Stimulated activated CD4-positive, alpha-beta T cell treated with anti-CD3 and anti-CD28 coated beads, Interleukin-12 subunit alpha, Interleukin-12 subunit beta, amount 100 ng/mL, for 48 hours (primary cell): ENCODE measurements at places on chromosomes 2 and 18.

- DNase-seq: peak; percentile 89
Observed at GRCh38 chr2:38508311-38509039, 94.3 kb downstream of the HNRNPLL start.

DNA sequence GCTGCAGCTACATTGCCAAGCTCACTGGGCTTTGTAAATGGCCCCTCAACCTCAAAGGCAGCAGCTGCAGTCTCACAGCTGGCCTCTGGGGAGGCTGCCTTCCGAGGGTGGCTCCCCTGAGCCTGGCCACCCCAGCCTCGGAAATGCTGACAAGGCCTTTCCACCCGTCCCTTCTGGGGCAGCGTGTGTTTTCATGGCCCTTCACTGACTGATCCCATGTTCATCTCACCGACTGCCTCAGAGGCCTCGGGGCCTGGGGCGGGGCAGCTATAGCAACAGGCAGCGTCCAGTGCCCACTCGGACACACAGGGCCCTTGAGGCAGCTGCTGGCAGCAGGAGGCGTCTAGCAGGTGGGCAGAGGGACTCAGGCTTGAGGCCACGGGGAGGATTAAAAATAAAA lies 149.7 kb downstream of the GLI2 start:
- DNase-seq: no peak

- DNase-seq: no peak
Observed at GRCh38 chr2:9264301-9264700, 57.7 kb downstream of the ASAP2 start.

GRCh38 chr18:12842459-12843380 lies 41.3 kb downstream of the PTPN2 start:
- DNase-seq: no peak

- no peak for DNase-seq
Observed at GRCh38 chr2:236747426-236747825, 177.8 kb downstream of the ACKR3 start.

- no peak for DNase-seq
Observed at GRCh38 chr18:76371301-76372203, 123.5 kb downstream of the ZNF516 start.

DNA sequence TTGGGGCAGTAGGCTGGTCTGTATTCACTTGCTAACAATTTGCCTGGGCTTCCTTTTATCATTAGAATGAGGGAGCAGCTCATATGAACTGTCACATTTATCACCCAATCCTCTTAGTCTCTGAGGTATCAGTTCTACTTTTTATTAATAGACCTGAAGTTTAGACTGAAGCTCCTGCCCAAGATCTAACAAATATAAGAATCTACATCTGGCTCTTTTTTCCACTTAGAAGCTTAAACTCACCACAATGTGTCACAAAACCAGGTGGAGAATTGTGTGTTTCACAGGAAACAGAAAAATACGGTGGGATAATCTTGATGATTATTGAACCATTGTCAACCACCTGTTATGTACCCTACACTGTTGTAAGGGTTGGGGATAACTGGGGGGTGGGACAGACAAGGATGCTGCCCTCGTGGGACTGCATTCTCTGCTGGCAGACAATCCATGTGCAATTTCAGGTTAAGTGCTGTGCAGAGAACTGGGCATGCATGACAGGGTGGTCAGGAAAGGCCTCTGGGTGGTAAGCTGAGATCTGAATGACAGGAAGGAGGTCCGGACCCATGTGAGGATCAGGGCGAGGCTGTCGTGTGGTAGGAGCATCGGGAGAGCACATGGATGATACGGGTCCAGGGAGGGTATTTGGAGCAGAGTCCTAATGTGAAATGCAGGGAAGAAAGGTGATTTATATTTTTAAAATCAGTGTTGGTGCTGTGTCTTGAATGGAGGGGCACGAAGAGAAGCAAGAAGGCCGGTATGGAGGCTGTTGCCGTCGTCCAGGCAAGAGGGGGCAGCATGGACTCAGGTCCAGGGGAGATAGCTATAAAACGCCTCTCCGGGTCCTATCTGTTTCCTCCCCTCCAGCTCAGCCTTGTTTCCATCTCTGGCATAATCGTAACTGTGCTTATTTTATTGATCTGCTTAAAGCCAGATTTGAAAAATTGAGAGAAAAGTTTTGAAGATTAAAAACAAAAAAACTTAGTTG lies 17.6 kb downstream of the MYL12B start:
- no peak for DNase-seq

- no peak for DNase-seq
Observed at GRCh38 chr2:229153951-229154350, 117.1 kb downstream of the PID1 start.

DNA sequence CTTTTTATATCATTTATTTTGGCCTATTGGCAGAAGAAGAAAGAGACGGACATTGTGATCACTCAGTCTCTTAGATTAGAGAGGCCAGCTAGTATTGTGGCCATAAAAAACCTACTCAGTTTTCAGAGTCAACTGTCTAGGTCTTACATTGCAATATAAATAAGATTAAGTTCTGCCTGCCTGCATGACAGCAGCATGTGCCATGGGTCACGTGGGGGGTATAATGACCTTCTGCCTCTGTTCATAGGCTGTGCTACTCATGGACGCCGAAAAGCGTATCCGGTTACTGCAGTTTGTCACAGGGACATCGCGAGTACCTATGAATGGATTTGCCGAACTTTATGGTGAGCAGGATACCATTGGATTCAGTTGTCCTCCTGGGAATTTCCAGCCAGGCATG lies 238.5 kb downstream of the ALPK2 start:
- no peak for DNase-seq

DNA sequence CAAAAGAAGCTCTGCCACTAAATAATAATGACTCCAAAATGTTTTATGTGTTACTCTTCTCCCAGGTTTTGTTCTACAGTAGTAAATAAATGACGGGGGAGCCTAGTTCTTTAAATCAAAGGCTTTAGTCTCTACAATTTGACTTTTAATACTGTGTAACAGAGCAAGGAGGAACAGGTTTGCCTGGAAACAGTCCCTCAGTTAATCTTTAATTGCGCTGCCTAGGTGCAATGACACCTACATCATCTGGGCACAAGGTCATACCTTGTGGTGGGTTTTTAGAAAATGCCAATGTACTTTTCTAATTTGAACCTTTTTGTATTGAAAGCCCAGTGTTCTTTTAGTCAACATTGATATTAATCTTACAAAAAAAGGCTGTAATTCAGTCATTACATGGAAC lies 287.3 kb upstream of the SETBP1 start:
- no peak for DNase-seq

DNA sequence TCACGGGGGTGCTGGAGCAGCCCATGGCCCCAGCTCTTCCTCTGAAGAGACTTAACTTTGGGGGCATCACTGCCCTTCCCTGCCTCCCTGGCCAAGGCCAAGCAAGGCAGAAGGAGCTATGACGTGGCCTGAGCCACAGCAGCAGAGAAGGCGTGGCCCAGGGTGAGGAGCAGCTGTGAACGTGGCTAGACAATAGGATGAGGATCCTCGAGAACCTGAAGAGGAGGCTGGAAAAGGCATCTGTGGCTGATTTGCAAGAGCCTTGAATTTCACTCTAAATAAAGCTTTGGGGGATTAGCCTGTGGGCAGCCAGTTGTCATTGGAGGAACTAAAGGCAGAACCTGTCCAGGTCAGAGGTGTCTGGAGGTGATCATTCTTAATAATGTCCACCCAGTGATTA lies 652.9 kb upstream of the ID2 start:
- no peak for DNase-seq

DNA sequence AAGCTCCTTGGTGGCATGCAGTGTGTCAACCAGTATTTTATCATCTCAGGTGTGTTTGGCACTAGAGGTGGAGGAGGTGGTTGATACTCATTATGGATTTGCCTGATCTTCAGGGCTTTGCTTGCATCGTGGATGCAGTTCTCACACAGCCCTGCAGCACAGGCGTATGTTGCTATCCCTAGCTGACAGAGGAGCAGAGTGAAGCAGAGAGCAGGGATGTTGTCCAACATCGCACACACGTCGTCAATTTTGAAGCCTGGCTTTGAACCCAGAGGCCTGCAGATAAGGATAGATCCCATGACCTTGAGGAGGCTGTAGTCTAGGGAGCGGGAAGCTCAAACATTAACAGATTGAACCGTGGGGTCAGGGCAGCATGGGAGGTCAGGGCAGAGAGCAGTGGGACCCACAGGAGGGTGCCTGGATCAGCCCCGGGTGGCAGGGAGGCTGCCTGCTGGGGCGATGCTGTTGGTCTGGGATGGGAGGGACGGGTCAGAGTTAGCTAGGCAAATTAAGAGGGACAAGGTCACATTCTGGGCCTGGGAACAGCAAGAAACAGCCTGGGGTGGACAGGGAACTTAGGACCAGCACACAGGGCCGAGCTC lies 4.2 kb downstream of the RNF144A start:
- no peak for DNase-seq

DNA sequence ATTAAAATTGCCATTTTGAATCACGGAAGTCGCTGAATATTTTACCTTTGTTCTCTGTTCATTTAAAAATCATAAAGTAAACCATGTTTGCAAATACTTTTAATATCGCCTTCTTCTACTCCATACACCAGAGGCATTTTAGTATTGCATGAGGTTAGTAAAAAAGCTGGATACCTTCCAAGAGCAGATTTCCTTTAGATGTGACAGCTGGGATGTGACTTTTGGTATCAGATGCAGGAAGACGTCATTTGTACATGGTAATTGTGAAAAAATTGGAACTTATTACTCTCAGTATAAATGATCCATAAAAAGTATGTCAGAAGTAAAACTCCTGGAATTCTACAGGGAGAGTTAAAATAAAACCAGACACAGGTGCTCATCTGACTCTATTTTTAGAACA lies 89.5 kb downstream of the SLC4A10 start:
- no peak for DNase-seq

DNA sequence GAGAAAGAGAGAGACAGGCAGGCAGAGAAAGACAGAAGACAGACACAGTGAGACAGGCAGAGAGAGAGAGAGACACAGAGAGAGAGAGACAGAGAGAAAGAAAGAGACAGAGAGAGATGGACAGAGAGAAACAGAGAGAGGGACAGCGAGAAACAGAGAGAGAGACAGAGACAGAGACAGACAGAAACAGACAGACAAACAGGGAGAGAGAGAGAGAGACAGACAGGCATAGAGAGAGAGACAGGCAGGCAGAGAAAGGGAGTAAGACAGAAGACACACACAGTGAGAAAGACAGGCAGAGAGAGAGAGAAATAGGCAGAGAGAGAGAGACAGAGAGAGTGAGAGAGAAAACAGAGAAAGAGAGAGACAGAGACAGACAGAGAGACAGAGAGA lies 105.3 kb upstream of the ANKRD30BL start:
- no peak for DNase-seq

GRCh38 chr2:41836948-41837347 lies 210.9 kb upstream of the PKDCC start:
- no peak for DNase-seq

DNA sequence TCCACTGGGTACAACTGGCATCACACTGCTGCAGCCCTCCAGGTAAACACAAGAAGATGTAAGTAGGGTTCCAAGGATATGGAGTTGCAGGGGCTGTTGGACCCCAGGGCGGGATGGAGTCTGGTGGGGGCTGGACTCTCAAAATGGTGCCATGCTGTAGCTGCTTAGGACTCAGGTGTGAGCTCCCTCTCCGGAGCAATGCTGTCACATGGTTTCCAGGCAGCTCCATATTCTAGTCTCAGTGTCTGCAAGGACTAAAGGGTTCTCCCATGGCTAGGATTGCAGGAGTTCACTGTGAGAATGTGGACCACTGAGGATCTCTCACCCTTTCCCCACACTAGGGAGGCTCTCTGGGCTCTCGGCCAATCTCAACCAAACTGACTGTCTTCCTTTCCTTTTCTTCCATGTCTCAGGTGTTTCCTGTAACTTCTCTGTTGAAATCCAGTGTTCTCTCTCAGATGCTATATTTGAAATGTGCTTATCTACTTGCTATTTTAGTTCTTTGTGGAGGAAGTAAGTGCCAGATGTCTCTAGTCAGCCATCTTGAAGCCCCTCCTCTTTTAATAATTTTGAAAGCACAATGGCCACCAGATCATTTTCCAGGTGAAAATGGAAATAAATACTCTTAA lies 57.6 kb downstream of the CCNT2 start:
- no peak for DNase-seq

GRCh38 chr18:46224181-46224775 lies 120.1 kb downstream of the HAUS1 start:
- DNase-seq: no peak

- DNase-seq: no peak
Observed at GRCh38 chr2:217061916-217062505, 202.1 kb upstream of the TNP1 start.

DNA sequence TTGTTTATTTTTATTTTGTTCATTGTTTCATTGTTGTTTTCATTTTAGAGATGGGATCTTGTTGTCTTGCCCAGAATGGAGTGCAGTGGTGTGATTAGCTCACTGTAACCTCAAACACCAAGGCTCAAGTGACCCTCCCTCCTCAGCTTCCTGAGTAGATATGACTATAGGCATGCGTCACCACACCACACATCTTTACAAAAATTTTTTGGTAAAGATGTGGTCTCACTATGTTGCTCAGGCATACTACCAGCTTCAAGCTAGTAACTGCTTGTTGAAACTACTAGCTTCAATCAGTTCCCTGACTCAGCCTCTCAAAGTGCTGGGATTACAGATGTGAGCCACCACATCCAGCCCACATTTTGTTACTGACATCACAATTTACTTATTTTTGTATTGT lies 14.8 kb downstream of the FAM237A start:
- no peak for DNase-seq

GRCh38 chr2:231926761-231927565 lies 767 bp upstream of the NPPC start:
- no peak for DNase-seq

GRCh38 chr2:61727746-61728145 lies 126.1 kb downstream of the FAM161A start:
- no peak for DNase-seq

- no peak for DNase-seq
Observed at GRCh38 chr2:3176869-3177255, 200.8 kb downstream of the EIPR1 start.

DNA sequence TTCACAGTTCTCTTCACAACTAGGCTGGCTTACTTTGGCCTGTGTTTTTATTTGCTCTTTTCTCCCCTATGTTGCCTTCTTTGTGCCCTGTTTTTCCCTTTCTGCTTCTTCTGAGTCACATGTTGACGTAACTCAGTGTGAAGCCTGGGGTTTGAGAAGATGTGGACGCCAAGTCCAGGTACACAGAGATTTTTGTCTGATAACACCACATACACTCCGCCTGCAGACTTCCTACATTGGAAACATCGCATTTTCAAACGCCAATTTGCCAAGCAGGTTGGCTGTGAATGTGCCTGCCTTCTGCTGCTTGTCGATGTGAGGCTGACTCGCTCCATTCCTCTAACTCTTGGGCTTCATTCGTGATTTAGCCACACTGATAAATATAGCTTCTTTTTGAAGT lies 62.6 kb upstream of the FN1 start:
- no peak for DNase-seq

GRCh38 chr18:44771956-44772917 lies 91.5 kb downstream of the SETBP1 start:
- no peak for DNase-seq

GRCh38 chr18:70522183-70522680 lies 233.4 kb downstream of the SOCS6 start:
- DNase-seq: no peak

- no peak for DNase-seq
Observed at GRCh38 chr2:28367667-28368356, 24.8 kb upstream of the FOSL2 start.
